CD4-positive, alpha-beta T cell treated with Interleukin-4 for 1 hour (primary cell): ENCODE measurements at places on chromosomes 6 and 20.

DNA sequence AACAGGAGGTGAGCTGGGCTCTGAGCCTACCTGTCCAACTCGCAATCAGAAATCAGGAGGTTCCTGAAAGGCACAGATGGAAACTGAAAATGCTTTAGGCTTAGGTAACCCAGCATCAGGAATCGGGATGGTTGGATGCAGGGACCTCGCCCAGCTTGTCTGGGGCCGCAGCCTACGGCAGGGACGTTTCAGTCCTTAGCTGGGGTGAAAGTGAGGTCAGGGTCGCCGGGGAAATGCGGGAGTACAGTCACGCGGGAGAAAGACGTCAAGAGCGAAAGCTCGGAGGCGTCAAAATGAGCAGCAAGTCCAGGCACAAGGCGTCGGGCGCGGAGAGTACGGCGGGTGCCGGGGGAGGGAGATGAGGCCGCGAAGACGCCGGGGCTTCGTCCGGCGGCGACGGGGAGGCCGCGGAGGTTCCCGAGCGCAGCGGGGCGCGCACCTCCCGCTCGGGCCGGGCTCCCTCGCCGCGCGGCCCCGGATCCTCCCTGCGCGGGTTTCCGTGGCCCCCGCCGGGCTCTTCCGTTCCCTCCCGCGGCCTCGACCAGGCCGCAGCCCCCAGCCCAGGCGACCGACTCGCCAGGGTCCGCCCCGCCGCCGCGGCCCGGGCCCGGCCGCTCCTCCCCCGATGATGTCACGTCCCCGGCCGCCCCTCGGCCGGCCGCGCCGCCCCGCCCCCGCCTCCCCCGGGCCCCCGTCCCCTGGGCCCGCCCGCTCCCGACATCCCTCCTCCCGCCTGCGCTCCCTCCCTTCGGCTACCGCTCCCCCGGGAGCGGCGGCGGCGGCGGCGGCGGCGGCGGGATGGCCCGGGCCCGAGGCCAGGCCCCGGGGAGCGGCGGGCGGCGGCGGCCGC lies at the start of gene EBF4:
Gene EBF4 (plus strand): TSS at position 745 of the 850 bp plus-strand sequence. CDS start 866 bp downstream, outside the sequence.
- peak; percentile 38 for DNase-seq

DNA sequence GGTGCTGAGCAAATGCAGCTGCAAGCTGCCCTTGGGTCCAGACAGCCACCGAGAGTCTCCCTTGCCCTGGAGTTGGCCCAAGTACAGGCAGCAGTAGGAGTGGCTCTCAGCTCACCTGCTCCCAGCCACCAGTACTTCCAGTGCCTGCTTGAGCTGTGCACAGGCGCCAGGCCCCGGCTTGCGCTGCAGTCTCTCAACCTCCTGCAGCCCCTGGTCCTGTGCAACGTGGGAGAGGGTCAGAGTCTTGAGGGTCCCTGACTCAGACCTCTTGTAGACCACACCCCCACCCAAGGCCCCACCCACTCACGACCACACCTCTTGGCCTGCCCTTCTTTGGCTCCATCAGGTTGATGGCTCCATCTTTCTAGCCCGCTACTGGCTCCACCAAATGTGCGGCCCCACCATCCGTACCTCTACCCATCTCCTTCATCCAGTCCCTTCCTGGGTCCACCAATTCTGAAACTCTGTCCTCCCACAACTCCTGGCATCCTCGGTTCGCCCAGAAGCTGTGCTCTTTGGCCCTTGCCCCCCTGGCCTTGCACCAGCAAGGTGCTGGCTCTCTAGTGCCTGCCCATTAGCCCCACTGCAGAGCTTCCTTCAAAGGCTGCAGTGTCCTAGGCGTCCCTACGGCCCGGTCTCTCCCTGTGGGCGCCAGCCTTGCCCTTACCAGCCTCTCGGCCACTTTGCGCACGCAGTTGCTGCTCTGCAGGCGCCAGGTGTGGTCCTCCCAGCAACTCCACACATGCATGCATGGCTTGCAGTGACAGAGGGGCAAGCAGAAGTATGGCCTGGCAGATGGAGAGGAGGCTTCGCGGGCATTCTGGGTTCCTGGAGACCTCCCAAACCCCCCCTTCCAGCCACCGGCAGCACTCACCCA lies 16.5 kb upstream of the SPAG4 start:
- no peak for DNase-seq

- DNase-seq: peak; percentile 76
These were observed 201.0 kb downstream of the UST start for GRCh38 chr6:148947621-148948444.

DNA sequence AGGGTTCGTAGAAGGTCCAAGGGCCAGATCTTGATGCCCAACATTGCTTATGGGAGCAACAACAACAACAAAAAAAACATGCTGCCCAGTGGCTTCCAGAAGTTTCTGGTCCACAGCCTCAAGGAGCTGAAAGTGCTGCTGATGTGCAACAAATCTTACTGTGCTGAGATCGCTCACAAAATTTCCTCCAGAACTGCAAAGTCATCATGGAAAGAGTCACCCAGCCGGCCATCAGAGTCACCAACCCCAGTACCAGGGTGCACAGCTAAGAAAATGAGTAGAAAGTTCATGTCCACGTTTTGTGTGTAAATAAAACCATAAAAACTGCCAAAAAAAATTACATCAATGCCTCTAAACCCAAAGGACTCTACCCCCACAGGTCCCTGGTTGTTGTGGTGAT lies 3.8 kb downstream of the HLA-DPB1 start:
- DNase-seq: no peak

GRCh38 chr20:17549131-17549530 lies 18.0 kb upstream of the BFSP1 start:
- no peak for DNase-seq

DNA sequence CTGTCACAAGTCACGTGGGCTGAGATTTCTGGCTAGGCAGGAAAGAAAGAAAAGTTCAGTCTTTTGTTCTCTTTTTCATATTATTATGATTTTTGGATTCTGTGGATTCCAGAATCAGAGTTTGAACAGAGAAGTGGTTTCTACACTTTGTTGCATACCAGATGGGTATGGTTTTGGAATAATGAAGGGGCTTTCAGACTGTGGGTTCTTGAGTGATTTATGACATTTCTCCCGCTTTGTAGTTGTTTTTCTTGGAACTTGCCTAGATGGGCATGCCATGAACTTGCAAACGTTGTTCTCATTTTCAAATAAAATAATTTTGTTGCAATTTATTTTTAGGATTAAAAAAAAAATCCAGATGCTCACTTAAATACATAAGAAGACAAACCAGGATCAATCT lies 34.4 kb downstream of the CBFA2T2 start:
- DNase-seq: no peak

DNA sequence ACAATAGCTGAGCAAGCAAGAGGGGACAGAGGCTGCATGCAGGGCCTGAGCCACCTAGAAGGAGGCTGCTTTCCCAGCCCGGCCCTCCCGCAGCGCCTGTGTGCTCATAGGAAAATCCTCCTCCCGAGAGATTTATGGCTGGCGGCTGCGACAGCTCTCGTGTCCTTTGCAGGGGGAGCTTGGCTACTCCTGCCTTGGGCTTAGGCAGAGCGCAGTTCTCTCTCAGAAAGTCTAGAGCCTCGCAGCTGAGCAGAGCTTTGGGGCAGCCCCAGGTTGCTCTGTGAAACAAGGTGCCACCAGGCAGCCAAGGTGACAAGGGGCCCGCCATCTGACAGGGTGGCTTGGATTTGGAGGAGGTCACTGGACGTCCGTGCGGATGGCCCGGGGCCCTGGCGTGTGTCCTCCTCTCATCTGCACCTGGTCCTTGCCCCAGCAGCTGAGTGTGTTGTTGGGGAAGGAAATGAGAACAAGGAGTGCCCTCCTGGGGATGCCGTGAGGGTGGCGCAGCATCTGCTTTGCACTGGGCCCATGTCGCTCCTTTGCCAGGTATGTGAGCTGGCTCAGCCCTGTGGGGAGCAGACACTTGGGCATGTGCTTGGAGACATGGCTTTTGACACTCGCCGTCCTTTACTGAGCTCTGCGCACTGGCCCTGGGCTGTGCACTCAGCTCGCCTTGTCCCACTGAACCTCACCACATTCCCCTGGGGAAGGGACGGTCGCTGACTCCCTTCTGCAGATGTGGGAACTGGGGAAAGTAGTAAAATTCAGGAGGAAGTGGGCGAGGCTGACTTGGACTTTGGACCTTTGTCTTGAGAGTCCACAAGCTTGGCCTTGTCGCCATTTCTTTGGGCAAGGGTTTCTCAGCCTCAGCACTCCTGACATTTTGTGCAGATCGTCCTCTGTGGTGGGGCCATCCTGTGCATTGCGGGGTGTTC lies 41.9 kb downstream of the EDN3 start:
- no peak for DNase-seq

- no peak for DNase-seq
These were observed 338 bp downstream of the RWDD1 start for GRCh38 chr6:116571683-116572000.

DNA sequence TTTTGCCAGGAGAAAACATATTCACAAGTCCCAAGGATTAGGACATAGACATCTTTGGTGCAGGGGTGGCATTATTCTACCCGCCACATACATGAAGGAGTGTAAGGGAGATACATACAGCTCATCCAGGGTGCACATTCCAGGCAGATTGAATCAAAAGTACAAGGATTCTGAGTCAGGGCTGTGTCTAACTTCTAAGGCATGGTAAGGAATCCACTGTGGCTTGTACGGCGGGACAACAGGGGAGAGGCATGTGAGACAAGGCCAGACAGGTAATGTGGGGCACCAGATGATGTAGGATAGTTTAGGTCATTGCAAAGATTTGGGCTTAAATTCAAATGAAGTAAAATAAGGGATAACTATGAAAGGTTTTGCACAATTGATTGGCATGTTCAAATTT lies 780.9 kb downstream of the C6orf118 start:
- DNase-seq: no peak

- peak; percentile 31 for DNase-seq
These were observed 17.4 kb downstream of the HSPA12B start for GRCh38 chr20:3749689-3750531.

DNA sequence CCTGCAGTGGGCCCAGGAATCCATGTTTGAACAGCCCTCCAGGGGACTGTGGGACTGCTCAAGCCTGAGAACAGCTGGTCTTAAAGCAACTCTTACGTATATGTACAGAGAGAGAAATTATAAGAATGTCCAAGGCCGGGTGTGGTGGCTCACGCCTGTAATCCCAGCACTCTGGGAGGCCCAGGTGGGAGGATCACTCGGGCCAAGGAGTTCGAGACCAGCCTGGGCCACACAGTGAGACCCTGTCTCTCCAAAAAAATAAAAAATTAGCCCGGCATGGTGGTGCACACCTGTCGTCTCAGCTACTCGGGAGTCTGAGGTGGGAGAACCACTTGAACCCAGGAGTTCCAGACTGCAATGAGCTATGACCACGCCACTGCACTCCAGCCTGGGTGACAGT lies 134.0 kb downstream of the DTNBP1 start:
- no peak for DNase-seq

DNA sequence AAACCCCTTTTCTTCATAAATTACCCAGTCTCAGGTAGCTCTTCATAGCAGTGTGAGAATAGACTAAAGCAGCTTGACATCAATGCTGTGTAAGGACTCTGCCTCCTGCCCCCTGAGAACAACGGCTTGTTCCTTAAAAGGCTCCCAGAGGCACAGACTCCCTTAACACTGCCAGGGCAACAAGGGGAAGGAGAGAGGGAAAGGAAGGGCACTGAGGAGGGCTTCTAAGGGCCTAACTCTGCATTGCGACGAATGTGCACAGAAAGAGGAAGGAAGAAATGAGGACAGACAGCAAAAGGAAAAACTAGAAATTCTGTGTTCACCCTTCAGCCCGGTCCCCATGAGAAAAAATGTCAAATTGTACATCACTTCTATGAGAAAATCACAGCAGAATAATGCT lies 74.0 kb downstream of the AGPAT4 start:
- DNase-seq: no peak

DNA sequence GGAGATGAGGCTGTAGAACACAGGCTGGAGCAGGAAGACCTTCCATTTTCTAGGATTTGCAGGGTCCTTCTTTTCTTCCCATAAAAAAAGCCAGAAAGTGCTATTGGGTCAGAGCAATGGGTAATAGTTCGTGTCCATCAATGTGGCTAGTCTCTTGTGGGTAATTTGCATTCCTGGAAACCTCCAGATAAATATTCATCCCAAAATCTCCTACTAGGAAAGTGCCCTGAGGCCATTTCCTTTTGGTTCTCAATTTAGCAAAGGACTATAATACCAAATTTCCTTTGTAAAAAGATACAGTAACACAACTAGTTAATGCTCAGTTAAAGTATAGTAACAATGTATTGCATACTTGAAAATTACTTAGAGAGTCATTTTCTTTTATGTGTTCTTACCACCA lies 138.1 kb upstream of the TAB2 start:
- no peak for DNase-seq

GRCh38 chr20:34824452-34824805 lies 1.0 kb downstream of the NCOA6 start:
- peak; percentile 80 for DNase-seq

DNA sequence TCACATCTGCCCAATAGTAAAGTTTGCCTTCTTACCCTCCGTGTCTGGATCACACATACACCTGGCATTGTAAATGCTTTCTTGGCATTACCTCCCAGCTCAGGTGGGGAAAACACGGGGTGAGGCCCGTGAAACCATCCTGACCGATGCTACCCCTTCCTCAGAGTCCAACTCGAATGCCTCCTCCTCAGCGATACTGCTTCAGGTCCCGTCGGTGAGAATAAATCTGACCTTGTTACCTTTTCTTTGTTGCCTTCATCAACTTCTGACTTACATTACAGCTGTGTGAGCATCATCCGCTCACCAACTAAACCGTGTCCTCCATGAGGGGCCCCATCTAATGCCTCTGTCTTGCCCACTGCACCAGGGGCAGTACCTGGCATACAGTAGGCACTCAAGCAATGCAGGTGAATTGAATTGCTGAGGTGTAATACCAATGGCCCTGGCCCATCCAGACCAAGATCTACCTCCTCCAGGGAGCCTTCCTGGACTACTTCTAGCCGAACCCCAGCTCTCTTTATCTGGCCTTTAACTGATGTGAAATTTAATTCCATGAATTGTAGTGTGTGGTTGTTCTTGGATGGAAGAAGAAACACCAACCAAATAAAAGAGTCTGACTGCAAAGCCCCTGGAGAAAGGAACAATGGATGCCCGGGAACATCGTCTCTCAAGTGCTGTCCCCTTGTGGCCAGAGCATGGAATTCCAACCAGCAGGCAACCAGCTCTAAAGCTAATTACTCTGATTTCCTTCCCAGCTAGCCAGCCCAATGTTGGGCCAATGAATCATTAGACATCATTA lies 141.5 kb downstream of the ANKRD60 start:
- peak; percentile 3 for DNase-seq

DNA sequence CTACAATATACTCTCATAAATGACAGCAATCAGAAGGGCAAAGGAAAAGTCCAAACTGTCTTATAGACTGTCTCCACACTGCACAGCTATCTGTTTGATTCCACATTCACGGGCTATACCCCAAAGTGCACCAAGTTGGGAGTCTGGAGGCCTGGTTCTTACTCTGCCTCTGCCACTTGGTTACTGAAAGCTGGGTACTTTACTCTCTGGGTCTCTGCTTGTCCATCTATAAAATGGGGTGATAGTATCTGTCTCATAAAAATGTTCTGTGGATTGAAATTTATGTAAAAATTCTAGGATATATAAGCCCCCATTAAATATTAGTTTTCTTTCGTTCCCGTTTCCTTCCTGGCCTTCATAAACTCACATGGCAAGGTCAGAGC lies 86.5 kb downstream of the CD164 start:
- no peak for DNase-seq

- no peak for DNase-seq
These were observed 170.6 kb upstream of the EYA4 start for GRCh38 chr6:133070410-133071043.

GRCh38 chr6:132587424-132587823 lies 2.1 kb downstream of the TAAR5 start:
- peak; percentile 14 for DNase-seq
